ENCODE measurements at places on chromosomes 2 and 18.

DNA sequence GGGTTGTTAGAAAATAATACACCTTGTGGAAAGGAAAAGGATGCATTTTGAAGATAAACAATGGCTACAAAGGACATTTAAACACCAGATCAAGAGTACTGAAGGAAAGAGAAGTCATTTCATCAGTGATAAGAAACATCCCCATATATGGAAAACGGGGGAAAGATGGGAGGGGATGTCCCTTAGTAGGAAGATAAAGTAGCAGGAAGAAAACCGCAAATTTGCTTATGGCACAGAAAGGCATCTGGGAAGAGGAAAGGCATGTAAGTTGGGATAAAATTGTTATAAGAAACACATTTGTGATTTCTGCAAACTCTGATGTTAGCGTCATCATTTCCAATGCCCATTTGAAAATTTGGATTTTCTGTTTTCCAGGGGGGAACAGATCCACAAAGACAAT lies 10.5 kb upstream of the LYPD1 start:
- no peak for DNase-seq

- peak; percentile 29 for DNase-seq
Measured at GRCh38 chr2:30208453-30208852, 22.9 kb upstream of the LBH start.

DNA sequence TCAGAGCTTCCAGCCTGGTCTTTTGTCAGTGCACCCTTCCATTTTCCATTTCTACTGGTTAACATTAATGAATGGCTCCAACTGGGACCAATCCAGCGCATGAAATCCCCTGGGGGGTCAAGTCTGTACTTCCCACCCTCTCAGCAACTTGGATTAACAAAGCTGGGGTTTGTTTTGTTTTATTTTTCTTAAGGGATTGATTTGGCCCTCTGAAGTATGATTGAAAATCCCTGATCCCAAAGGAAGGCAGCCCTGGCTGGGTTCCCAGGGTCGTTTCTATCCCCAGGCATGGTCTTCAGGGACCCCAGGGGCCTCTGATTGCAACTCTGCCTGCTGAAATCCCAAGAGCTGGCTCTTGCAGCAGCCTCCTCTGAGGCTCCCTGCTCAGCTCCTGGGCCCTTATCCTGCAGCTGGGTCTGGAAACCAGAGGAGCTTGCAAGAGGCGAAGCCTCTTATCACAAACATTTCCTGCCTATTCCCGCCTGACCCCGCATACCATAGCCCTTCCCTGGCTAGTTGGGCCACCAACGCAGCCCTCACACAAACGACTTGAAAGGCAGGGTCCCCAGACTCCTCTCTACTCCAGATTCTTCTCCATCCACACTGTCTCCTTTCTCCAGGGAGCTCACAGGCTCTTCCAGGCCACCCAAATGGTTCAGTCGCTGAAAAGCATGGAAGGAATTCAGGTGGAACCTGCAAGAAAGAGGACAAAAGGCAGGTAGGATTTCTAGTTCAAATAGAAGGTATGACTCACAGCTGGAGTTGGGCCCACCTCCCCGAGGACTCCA lies 109.7 kb upstream of the PKDCC start:
- no peak for DNase-seq

- DNase-seq: no peak
Measured at GRCh38 chr2:225091336-225091735, 49.1 kb upstream of the DOCK10 start.

DNA sequence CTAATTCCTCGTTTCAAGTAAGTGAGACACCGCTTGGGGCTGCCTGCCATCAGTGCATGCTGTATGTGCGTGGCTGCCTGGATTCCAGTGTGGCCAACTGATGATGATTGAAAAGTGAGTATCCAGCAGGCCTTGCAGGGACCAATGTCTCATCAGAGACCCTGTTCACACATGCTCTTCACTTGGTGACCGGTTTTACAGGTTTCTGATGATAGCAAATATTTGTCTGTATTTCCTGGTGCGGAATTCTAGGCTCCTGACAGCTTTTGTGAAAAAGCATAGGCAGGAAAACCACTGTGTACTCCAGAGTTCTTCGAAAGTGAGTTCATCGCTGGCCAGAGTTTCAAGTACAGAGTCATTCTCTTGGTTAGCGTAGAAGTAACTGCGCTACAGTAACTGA lies 13.8 kb upstream of the YWHAQ start:
- no peak for DNase-seq

- no peak for DNase-seq
Measured at GRCh38 chr2:127572841-127573240, 37.4 kb downstream of the MYO7B start.

DNA sequence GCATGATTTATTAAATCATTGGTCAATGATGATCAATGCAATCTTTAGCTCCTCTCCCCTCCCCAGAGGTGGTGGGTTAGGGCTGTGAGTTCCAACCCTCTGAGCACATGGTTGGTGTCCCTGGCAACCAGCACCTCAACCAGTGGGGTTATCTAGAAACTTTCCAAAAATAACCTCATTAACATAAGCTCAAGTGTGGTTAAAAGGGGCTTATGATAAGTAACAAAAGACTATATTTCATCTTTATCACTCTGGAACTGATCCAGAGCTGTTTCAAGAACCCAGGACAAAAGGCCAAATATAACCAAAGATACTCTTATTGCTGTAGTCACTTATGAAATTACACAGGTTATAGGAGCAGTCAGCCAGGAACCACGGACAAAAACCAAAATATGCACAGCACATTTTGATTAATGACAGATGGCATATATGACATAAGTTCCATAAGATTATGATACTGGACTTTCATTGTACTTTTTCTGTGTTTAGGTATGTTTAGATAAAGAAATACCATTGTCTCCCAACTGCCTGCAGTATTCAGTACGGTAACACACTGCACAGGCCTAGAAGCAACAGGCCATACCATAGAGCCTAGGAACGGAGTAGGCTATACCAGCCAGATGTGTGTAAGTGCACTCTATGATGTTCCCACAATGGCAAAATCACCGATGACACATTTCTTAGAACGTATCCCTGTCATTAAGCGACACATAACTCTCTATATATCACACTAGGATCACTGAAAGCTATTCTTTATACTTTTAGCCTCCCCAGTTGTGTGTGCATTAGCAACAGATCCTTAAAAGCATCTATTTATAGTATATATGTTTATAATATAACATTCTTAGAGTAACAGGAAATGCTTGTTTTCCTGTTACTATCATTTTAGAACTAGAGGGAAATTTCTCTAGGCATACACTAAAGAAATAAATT lies 31.9 kb downstream of the KIDINS220 start:
- no peak for DNase-seq

DNA sequence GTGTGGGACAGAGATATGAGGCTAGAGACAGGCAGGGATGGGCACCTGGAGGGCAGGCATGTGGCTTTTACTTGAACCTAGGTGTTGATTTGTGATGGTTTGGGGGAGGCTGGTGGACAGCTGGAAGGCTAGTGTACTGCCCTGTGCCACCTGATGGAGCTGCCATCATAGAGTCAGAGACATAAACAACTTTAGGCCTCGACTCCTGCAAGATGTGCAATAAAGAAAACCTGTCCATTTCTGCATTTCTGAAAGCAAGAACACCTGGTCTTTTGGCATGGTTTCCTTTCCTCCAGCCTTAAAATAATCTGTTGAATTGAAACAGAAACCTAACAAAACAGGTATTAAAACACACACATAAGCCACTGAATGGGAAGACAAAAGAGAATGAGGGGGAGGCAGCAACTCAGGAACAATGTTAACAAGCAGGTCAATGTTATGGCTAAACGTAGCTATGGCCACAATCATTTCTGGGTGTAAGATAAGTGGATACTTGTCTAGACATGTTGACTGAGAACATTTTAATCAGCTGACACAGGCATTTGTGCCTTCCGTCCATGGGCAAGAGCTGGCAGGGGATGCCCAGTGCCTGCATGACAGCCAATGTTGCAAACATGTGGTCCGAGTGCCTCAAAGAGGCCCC lies 87.8 kb downstream of the KCTD1 start:
- no peak for DNase-seq

- DNase-seq: no peak
Measured at GRCh38 chr2:237720957-237721356, 77.6 kb upstream of the RBM44 start.

- DNase-seq: no peak
Measured at GRCh38 chr2:241703032-241703604, 1.3 kb downstream of the ING5 start.

DNA sequence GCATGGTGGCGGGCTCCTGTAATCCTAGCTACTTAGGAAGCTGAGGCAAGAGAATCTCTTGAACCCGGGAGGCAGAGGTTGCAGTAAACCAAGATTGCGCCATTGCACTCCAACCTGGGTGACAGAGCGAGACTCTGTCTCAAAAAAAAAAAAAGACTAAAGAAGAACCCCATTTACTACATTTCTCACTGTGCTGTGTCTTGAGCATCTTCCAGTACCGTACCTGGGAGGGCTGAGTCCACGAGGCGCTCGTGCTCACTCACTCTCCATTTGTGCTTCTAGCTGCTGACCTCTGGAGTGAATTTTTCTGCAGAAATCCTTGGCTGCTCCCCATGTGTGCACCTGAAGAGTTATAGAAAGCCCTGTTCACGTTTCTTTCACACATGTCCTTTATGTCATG lies 204.8 kb downstream of the LDLRAD4 start:
- no peak for DNase-seq

GRCh38 chr2:234025891-234026401 lies 24.6 kb upstream of the SPP2 start:
- no peak for DNase-seq

DNA sequence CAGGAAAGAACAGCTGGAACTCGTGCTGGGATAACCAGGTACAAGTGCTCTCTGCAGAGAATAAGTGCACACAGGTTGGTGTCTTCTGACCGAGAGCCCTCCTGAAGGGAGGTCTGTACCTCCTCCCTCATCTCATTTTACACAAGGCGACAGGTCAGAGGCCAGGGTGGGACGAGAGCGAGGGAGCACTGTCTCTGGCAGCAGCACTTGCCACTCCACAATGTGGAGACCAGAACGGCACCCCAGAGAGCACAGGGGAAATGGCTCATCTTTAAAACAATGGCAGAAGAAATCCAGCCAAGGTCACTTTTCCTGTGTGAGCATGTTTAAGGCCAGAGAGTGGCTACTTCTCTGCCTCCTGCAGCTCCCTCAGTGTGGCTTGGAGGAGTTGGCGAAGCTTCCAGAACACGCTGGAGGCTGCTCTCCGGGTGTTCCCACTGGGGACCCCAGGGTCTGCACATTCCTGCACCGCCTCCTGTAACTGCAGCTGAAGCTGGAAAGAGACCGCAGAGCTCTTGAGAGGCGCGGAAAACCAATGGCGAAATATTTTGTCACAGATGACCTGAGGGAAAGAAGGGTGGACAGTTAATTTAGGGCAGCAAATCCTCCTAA lies 20.8 kb downstream of the DIPK1C start:
- no peak for DNase-seq

GRCh38 chr2:199195927-199196502 lies 261.7 kb downstream of the SATB2 start:
- no peak for DNase-seq

GRCh38 chr2:233062946-233063268 lies 2.8 kb downstream of the INPP5D start:
- DNase-seq: no peak

- no peak for DNase-seq
Measured at GRCh38 chr18:34928088-34928753, 113.0 kb upstream of the MAPRE2 start.

DNA sequence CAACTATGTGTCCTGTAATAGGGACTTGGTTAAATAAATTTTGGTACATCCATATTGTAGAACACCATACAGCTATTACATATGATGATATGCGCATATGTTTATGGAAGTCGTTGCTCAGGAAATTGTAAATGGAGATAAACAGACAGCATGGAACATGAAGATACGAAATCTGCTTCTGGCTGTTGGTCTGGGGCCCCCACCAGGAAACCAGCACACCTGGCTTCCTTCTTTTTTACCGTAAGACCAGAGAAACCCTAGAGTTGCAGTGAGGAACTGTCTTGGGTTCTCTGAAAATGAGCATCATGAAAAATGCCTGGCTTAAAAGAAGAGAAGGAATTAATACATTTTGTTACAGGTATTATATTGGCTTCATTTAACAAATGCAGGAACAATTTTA lies 40.8 kb downstream of the SPTBN1 start:
- no peak for DNase-seq

- no peak for DNase-seq
Measured at GRCh38 chr2:141329964-141330363, 800.9 kb downstream of the LRP1B start.

- DNase-seq: no peak
Measured at GRCh38 chr18:47953471-47953931, 23.0 kb upstream of the SMAD2 start.

DNA sequence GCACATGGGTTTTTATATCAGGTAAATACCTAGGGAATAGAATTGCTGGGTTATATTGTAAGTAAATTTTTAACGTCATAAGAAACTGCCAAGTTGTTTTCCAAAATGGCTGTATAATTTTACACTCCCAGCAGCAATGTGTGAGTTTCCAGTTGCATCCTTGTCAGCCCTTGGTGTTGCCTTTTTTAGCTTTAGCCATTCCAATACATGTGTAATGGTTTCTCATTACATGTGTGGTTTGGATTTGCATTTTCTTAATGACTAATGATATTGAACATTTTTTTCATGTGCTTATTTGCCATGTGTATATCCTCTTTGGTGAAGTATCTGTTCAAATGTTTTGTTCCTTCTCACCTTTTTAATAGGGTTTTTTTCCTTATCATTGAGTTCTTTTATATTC lies 70.8 kb downstream of the ABI2 start:
- DNase-seq: no peak

- no peak for DNase-seq
Measured at GRCh38 chr2:176647325-176648165, 378.3 kb downstream of the MTX2 start.

GRCh38 chr2:225691711-225692110 lies 292.2 kb downstream of the NYAP2 start:
- DNase-seq: no peak

DNA sequence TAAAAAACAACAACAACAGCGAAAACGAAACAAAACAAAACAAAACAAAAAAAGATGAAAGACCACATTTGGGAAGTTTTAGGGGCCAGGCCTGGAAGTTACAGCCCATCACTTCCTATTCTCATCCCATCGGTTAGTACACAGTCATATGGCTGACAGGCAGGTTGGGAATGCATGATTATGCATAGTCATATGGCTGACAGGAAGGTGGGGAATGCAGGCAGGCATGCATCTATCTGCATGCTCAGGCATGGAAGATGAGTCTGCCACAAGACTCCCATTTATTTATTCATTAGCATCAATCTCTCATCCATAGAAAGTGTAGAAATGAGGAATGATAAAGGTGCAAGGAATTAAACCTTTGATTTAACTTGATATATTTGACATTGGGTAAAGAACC lies 325.3 kb upstream of the MEX3C start:
- no peak for DNase-seq

GRCh38 chr2:126775300-126775985 lies 119.5 kb downstream of the GYPC start:
- no peak for DNase-seq

- no peak for DNase-seq
Measured at GRCh38 chr2:67503066-67503795, 106.1 kb downstream of the ETAA1 start.

DNA sequence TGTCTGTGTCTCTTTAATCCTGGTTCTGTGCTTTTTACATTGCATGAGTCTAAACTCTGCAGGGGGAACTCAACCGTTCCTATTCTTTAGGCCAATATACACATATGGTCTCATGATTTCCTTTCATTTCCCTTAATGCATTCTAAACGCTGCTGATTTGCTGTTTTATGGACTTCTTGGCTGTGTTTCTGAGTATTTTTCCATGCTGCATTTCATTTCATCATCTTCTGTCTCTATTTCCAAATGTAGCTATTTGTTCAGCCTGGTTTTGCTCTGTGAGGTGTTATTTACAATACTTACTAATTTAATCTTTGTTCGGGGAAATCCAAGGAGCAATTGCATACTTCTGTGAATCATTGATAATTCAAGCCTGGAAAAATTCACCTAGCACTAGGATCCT lies 897.2 kb downstream of the TSN start:
- no peak for DNase-seq
